ENCODE measurements at places on chromosomes 3 and 15.

DNA sequence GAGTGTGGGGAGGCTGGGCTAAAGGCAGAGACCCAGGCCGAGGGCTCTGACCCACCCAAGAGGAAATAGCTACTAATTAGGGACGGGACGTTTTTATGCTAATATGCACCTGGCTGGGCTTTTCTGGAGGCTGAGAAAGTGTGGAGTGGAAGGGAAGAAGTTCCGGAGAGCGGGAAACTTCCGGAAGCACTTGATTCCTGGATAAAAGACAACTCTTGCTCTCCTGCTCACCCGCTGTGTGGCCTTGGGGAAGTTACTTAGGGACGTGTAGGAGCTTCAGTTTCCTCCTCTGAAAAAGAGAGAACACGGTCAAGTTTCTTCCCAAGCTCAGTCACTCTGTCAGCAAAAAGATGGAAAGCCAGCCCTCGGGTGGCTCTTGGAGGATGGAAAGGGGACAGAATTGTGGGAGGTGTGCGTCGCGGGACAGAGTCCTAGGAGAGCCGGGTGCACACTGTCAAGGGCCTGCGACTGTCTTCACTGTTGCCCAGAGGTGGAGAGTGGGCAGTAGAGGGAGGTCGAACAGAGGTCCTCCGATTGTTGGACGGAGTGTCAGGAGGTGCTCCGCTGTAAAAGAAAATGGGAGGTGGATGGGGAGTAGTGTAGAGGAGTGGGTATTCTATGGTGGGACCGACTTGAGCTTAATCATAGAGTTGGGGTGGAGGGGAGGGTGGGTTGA is 43.2 kb downstream of the EPHB3 start:
- no peak for DNase-seq

DNA sequence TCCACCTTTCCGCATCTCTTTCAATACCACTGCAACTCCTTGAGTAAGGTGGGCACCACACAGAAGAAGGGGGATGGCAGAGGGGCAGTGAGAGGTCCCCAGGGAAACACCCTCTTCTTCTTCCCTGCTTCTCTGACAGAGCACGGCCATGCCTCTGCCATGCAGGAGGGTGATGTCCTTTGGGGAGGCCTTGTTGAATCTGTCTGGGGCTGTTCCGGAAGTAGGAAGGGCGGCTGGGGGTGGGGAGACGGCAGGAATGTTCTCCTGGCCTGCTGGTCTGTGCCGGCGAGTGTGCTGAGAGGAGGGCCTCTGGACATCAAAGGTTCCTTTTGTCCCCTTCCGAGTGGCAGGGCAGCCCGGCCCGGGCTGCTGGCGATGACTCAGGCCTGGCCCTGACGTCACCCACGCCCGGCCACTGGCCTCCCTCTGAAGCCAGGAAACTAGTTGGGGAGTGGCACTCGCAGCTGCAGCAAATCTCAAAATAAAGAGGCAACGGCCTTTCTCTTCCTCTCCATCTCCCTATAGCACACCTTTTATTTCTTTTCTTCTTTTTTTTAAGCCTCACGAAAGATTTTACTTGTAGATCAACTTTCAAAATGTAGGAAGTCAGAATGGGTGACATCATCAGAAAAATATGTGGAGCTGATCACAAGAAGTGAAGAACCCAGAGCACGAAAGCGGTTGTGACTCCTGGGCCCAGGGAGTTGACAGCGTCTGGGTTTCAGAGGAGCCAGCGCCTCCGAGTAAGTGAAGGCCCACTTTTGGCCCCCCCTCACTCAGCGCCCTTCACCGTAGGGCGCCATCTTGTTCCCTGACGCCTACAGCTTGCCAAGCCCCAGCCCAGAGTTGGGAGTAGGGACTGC is at the start of gene ZBTB38:
ZBTB38 (plus strand) TSS at position 443 of the 863 bp plus-strand sequence. CDS start 73,885 bp downstream, outside the sequence.
- DNase-seq: no peak

DNA sequence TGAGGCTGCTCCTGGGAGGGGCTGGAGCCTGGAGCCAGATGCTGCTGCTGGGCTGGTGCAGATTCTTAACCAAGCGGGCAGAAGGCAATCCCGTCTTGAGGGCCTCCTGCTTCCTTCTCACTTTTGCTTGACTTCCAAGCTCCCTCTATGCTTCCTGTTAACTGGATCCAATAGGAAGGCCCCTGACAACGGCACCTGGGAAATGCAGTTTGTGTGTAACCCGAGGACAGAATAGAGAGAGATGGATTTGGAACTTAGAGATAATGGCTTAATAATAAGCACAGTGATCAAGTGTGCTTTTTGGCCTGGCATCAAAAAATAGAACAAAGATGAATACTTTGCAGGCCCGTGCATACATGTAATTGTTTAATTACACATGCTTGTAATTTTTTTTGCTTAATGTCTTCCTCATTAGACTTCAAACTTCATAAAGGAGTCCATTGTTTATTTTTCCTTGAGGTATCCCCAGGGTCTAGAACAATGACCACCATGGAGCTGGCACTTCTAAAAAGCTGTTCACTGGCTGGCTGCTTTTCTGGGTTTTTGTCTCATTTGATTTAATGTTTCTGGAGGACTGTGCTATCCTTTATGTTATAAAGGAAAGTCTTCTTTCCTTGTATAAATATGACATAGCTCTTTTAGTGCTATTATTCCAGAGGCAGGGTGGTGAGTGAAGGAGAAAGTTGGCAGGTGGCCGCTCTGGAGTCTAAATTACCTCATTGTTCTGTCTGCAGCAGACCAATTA is 63.3 kb upstream of the MITF start:
- DNase-seq: no peak

DNA sequence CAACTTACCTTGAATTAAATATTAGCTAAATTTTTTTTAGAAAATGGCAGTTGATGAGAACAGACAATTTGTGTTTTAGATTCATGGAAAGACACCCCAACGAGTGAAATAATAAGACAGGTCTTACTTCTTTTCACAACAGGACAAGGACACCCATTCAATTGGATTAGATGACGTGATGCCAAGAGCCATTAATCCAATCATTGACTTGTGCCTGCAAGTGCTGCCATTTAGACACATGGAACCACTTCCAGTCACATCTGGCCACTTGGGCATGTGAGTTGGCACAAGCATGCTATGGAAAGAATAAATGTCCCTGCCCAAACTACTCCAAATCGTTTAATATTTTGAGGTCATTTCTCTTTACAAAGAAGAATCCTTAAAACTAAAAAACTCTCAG is 1308.8 kb downstream of the ROBO2 start:
- no peak for DNase-seq

DNA sequence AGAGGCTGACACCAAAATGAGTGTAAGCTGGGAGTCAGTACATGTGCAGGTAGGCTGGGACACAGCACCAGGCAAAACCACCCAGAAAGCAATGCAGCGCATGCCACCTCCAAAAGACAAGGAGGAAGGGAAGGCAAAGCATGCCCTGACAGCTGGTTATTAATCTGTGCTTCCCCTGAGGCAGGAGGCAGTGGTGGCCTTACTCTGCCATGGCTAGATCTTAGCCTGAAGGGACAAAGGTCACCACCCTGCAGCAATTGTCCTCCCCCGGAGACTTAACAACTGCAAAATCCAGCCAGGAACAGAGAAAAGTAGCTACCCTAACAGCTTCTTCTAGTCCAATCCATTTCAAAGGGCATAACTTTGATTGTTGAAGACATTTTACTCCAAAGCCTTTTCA is 73.7 kb downstream of the PLD1 start:
- DNase-seq: no peak

DNA sequence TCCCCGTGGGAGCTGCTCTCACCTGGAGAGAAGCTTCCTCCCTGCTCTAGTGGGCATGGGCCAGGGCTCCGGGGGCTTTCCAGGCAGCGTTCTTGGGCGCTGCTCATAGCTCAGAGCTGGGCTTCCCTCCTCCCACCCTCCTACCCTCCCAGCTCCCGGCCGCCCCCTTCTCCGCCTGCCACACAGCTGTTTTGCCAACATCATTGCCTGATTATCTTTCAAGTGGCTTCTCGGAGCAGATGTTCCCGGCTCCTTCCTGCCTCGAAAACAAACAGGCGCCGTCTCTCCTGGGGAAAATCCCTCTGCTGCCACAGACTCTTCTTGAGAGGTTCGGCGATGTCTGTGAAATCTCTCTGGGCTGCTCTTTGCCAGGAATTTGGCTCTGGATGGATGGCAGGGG is 195.6 kb downstream of the RPLP1 start:
- DNase-seq: no peak

DNA sequence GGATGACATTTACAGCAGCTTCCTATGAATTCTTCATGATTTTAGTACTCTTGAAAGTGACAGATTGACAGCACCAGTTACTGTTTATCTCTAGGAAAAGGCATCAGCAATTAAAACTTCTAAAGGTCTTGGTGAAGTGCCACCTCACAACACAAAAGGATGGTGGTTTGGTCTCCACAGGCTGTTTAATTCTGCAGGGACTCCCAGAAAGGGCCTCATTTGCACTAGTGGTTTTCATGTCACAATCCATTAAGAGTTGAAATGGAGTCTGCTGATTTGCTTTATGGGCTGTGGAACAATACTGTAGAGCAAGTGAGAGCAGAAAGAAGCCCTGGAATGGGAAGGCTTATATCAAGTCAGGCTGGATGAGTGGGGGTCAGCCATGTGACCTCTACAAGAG is 225.3 kb upstream of the KCNMB2 start:
- no peak for DNase-seq

DNA sequence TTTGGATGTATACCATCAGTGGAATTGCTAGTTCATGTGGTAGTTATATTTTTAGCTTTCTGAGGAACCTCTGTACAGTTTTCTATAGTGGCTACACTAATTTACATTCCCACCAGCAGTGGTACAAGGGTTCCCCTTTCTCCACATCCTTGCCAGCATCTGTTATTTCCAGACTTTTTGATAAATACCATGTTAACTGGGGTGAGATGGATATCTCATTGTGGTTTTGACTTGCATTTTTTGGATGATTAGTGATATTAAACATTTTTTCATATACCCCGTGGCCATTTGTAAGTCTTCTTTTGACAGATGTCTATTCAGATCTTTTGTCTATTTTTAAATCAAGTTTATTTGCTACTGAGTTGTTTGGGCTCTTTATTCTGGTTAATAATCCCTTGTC is 455.6 kb upstream of the RARB start:
- DNase-seq: no peak

- DNase-seq: no peak
Measured at GRCh38 chr3:56361731-56362130, 106.5 kb downstream of the ERC2 start.

GRCh38 chr15:75067123-75067830 is 43.9 kb downstream of the PPCDC start:
- DNase-seq: peak; percentile 56

GRCh38 chr15:48914717-48915116 is 36.8 kb downstream of the EID1 start:
- no peak for DNase-seq

DNA sequence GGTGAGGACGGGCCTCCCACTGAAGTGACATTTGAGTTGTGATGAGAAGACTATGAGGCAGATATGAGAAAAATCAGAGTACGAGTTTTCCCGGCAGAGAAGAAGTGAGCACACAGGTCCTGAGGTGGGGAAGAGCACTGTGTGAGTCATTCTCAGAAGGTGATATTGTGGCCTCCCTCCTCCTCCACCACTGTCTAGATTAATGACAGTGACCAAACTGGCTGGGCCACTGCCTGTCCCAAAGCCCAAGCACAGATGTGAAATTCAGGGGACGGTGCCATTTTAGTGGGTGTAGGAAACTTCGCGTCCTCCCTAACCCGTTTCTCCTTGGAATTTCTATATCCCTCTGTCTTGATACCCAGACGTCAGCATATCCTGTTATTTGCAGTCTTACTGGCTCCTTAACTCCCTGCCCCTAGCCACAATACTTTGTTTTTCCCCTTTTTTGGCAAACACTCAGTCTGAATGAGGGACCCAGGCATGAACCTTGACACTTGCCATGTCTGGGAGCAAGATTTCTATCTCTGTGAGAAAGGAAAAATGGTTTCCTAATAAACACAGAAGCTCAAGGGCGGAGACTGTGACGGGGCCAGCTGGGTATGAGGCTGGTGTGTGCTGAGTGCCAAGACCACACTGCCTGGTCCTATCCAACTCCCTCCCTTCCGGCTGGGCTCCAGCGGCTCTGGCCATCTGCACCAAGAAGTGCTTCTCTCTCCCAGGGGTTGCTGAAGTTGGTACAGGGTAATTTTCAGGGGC is 15.2 kb downstream of the PRICKLE2 start:
- no peak for DNase-seq

GRCh38 chr3:129409541-129409940 is 18.9 kb downstream of the EFCAB12 start:
- DNase-seq: no peak

- DNase-seq: no peak
Measured at GRCh38 chr3:159766563-159767185, 222.0 kb upstream of the IL12A start.

- DNase-seq: no peak
Measured at GRCh38 chr15:26028086-26028740, 165.1 kb upstream of the ATP10A start.

GRCh38 chr15:93109336-93110102 is 20.5 kb upstream of the RGMA start:
- DNase-seq: no peak

GRCh38 chr3:12423131-12423530 is 61.1 kb upstream of the TSEN2 start:
- DNase-seq: no peak

- DNase-seq: no peak
Measured at GRCh38 chr3:64395490-64395889, 170.2 kb upstream of the PRICKLE2 start.

- peak; percentile 40 for DNase-seq
Measured at GRCh38 chr15:60795471-60795870, 316.5 kb upstream of the ICE2 start.

DNA sequence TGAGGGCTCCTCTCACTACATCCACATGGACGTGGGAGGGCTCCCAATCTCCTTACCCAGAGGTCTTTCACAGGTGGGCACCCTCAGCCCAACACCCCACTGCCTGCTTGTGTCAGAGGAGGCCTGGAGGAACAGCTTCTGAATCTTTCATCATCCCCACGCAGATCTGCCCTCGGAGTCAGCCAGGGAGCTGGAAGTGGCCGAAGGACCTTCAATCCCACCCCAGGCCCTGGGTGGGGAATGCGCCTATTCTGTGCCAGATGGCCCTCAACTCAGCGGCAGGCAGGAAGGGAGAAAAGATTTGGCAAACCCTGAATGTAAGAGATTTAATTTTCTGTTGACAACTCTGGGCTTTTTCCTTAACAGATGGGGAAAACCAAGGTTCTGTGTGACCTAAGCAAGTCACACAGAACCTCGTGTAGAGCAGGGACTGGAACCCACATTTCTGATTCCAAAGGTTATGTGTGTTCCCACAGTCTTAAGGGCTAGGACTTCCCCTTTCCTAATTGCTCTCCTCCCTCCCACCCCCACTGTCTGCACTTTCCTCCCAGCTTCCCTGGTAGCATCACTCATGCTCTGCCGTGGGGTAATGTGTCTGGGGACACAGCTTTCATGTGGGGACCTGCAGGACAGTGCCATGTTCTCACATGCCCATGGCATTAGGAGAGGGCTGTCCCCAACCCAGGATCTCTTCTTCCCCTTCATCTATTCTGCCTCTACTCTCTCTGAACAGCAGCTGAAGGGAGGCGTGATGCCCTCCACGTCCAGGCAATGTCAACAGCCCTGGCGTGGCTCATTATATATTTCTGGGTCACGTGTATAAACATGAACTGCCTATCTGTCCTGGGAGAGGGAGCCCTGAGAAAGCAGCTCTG is 98.1 kb downstream of the SEMA5B start:
- DNase-seq: no peak
